Glutamatergic neuron (in vitro differentiated cells): ENCODE measurements at places on chromosomes 1 and 21.

GRCh38 chr1:207009182-207009850 is 23.2 kb downstream of the C1orf116 start:
- DNase-seq = no peak

- no peak for DNase-seq
Observed at GRCh38 chr21:40881767-40882166, 34.8 kb upstream of the DSCAM start.

GRCh38 chr1:98051065-98051675 is 130.3 kb upstream of the DPYD start:
- DNase-seq = peak; percentile 85

DNA sequence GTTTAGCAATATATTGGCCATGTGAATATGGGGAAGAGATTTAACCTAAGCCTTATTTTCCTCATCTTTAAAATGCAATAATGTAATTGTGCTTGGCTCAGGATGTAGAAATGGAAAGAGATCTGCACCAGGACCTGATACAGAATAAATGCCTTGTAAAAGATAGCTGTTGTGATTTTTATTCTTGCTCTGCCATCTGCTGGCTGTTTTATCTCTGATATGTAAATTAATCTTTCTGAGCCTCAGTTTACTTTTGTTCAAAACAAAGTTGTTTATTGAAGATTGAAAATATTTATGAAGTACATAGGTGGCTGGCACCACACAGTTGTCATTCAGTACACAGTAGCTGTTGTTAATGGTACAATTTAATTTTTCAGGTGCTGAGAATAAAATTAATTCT is 21.9 kb downstream of the ZYG11B start:
- DNase-seq = no peak

GRCh38 chr1:7869136-7869920 is 16.5 kb upstream of the UTS2 start:
- no peak for DNase-seq

DNA sequence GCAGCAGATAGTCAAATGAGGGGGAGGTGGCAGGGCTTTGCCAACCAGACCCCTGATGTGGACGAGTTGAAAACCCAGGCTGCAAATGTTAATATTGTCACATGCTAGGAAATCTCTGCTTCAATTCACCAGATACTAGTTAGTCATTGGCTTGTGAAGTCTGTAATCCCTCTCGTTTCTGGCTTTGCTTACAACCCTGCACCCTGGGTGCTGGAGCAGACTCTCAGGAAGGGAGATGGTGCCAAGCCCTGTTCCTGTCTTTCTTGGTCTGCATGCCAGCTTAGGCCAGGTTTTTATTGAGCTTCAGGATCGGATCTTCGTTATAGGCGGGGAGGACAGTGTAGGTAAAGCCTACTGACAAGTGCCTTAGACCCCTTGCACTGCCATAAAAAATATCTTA is 53.3 kb downstream of the MDM4 start:
- DNase-seq = no peak

DNA sequence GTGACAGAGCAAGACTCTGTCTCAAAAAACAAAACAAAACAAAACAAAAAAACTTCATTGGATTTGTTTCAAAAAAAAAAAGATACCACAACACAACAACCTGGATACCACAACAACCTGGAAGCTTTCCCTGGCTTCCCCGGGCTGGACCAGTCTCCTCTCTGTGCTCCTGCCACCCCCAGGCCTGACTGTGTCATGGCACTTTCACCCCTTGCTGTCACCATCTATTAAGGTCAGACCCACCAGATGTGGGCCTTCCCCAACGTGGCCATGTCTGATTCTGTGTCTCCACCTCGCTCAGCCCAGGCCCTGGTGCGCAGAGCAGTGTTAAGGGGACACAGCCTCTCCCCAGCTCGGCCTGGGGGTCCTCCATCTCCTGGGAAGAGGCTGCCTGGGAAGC is 28.3 kb upstream of the ACOT11 start:
- no peak for DNase-seq

DNA sequence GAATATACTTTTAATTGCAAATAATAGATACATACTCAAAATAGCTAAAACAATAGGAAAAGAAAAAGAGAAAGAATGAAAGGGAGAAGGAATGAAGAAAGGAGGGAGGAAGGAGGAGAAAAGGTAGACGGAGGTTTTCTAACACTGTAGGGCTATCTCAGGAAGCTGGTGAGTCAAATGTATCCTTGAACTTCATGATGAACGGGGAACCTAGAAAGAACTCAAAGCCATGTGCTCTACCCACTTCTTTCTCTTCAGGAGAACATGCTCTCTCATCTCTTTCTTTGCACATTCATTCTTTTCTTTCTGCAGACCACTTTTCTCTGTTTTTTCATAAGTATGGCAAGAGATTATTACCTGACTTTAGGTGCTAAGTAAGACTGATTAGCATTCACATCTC is 37.3 kb upstream of the ZNF644 start:
- DNase-seq = no peak

DNA sequence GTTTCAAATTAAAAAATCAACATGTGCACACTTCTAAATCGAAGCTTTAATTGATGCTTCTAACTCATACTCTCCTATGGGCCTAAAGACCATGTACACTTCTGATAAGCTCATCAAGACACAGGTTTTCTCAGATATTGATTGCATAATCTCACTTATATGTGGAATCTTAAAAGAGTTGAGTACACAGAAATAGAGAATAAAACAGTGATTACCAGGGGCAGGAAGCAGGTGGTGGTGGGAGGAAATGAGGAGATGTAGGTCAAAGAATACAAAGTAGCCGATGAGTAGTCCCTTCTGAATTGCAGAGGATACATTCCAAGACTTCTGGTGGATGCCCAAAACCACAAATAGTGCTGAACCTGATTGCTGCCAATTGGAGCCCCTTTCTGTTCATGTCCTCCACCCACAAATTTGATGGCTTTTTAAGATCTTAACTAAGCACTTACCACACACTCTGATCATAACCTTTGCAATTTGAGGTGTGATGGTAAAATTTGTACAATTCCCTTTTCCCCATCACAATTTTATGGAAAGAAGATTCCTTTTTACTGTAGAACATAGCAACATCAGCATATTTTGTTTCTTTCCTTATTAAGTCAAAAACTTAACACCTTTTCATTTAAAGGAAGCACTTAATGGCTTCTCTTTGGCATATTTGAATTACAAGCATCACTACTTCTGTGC is 3.3 kb upstream of the CD1B start:
- no peak for DNase-seq

DNA sequence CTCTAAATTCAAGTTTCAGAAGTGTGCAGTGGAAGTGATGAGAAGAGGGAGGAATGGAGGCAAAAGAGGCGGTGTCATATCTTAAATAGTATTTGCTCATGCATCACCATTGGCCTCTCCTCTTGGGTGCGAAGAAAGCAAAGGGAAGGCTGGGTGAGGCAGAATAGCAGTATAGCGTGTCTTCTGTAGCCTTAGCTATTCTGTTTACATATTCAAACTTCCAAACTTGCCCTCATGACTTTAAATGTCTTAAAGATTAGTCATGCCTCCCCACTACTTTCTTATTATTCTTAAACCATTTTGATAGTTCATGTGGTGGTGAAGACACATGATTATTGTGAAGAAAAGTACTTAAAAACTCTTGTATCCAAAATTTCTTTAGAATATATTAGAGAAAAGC is 104.6 kb upstream of the TENT5C start:
- no peak for DNase-seq

- peak; percentile 44 for DNase-seq
Observed at GRCh38 chr1:25996966-25997827, 666 bp downstream of the PAFAH2 start.

DNA sequence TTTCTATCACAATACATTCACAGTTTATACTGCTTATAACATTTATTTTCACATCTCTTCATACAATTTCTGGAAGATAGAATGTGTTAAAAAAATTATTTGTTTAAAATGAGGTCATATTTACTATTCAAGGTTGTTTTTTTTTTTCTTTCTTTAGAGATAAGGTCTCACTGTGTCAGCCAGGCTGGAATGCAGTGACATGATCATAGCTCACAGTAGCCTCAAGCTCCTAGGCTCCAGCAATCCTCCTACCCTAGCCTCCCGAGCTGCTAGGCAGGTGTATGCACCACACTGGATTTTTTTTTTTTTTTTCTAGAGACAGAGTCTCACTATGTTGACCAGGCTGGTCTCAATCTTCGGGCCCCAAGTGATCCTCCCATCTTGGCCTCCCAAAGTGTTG is 19.0 kb upstream of the RNF11 start:
- DNase-seq = no peak

DNA sequence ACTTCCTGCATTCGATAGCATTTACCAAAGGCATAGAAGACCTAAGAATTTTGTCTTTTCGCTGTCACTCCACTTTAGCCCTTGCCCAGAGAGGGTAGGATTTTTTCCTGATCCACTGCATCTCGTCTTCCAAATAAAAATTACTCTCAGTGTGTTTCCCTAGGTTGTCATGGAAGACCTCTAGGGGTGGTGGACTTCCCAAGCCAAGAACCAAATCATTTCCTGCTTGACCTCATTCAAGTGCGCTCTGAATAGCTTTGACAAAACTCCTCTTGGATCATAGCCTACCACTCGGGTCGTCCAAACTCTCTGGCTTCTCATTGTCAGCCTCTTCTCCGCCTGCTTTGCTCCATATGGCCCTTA is 431 bp upstream of the C1orf52 start:
- DNase-seq = no peak

- DNase-seq = no peak
Observed at GRCh38 chr1:230832476-230832875, 35.8 kb downstream of the C1orf198 start.

DNA sequence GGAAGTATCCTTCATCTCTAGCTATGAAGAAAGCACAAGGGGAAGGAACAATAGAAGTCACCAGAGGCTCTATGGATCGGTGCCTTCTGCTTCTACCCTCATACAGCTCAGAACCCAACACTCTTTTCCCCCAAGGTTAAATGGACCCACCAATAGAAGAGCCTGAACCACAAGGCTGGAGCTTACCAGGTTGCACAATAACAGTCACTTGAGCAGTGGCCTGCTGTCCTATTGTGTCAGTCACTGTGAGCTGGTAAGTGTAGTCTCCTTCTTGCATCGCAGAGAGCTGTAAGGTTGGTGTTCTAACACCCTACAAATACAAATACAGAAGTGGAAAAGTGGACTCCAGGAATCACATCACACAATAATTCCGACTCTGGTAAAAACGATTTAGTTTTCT is 103.0 kb downstream of the KIAA0319L start:
- no peak for DNase-seq

DNA sequence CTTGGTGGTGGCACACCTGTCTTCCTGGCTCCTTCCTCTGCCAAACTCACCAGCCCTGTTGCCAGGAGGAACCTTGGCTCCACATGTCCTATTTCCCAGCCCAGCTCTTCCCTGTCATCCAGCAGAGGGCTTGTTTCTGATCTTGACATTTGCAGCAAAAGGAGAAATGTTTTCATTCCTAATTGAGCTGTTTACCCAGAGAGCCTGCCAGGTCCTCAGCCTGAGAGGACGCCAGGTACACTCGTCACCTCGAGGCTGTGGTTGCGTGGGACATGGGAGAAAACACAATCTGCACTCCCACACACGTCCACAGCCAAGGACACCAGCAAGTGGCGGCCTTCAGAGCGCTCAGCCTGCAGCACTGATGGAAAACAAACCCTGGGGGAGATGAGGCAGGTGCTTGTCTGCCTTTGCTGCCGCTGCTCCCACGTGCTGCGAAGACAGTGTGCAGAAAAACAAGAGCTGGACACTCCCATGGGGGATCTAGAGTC is 132.8 kb upstream of the CD34 start:
- no peak for DNase-seq

DNA sequence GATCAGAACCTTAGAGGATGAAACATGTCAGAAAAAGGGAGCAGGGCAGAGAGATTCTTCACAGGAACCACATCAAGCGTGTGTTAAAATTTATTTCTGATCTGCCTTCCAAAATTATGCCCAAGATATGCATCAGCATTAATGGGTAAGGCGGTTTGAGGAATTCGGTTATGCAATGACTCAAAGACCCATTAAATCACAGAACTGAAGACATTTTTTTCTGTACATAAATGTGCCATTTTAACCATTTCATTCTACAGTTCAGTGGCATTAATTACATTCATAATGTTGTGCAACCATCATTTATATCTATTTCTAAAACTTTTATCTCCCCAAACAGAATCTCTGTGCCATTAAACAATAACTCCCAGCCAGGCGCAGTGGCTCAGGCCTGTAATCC is 43.4 kb downstream of the CNST start:
- DNase-seq = no peak

DNA sequence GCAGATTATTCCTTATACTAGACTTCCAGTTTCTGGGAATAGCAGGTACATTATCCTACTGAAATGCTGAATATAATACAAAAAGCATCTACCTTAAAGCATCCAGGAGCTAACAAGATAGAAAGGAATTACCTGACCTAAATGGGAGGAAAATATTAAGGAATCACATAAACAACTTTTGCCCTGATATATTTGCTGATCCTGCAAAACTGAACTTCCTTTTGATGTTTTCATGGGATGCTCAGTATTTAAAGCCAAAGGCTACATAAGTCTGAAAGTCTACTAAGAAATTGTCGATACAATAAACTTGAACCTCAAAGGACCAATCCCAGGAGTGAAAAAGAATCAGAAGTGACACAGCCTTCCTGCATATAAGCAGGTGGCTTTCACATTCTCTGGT is 85.6 kb upstream of the C1orf21 start:
- no peak for DNase-seq

DNA sequence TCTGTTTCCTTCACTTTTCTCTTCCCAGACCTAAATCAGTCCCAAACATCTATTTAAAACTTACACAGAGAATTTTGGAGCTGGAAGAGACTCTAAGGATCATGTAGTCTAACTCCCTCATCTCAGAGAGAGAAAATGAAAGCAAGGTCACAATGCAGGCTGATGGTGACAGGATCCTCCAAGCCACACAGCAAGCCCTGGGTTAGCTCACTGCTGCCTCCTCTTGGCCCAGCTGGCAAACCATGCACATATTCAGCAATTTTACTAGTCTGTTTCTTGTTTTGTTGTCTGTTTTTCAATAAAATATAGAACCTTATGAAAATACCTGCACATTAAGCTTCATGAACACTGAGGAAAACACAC is 27.7 kb upstream of the LY9 start:
- DNase-seq = peak; percentile 44

GRCh38 chr1:119838236-119838635 is 27.0 kb upstream of the REG4 start:
- no peak for DNase-seq
